HepG2 (cell line): ENCODE measurements at places on chromosomes 4 and X. TPM values are rescaled to one million over a fixed set of nuclear protein-coding genes. Genes with fewer than 3 reads are reported as not detected.
A peak's percentile ranks its signal among the peaks of the same experiment; 100 is the strongest.

- no peak overlapping the region for H3K4me3 ChIP-seq
- H3K36me3 ChIP-seq = peaks cover 48% of the 10 kb centered on the region; the same call in 2 of the 3 replicates
- H3K27ac ChIP-seq = no peak overlapping the region
These were observed 5.3 kb downstream of the HCFC1 start for GRCh38 chrX:153966283-153966688.

- H3K27ac ChIP-seq = peak within 1 kb of the TSS; percentile 99
- peaks cover 3% of the 10 kb centered on the region; the same call in 1 of the 2 replicates for H3K27me3 ChIP-seq
- peak within 1 kb of the TSS; percentile 77 for H3K4me3 ChIP-seq
- peak; percentile 95 for DNase-seq
- peaks cover 15% of the 10 kb centered on the region; the same call in 2 of the 3 replicates for H3K36me3 ChIP-seq
These were observed at the start of gene SLC26A1 for GRCh38 chr4:993111-994029. SLC26A1 (minus strand) TSS chr4:993404; CDS start chr4:991703, 1,701 bp downstream.

GRCh38 chr4:24920008-24920407 lies 7.2 kb upstream of the CCDC149 start:
- no peak for DNase-seq
- H3K36me3 ChIP-seq = no peaks in the 10 kb centered on the region
- no peak overlapping the region for H3K27ac ChIP-seq
- no peak overlapping the region for H3K4me3 ChIP-seq

- no peak for DNase-seq
- no peaks in the 10 kb centered on the region for H3K36me3 ChIP-seq
- H3K4me1 ChIP-seq = no peaks in the 10 kb centered on the region
- no peak overlapping the region for H3K4me3 ChIP-seq
- no peak overlapping the region for H3K27ac ChIP-seq
These were observed 493.5 kb downstream of the IL15 start for GRCh38 chr4:142129931-142130330.

- H3K4me1 ChIP-seq = peaks cover 16% of the 10 kb centered on the region; the same call in 1 of the 2 replicates
- H3K27ac ChIP-seq = no peak overlapping the region
- H3K36me3 ChIP-seq = no peaks in the 10 kb centered on the region
- H3K27me3 ChIP-seq = no peaks in the 10 kb centered on the region
These were observed 565.7 kb downstream of the PPARGC1A start for GRCh38 chr4:23324021-23324690.

DNA sequence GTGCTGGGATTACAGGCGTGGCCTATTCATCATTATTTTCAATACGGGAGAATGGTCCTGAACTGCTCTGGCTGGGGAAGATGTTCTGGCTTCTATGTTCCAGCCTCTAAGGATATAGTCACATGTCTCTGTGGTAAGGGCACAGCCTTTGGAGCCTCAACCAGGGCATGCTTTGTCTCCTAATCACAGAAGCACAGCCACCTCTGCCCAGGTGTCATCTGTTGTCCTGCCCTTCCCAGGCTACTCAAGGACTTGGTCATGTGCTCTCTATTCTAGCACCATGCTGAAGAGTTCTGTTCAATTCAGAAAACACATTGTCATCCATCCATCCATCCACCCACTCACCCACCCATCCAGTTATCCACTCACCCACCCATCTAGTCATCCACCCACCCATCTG lies 29.5 kb downstream of the ASMTL start:
- H3K4me1 ChIP-seq = peaks cover 12% of the 10 kb centered on the region
- no peak overlapping the region for H3K4me3 ChIP-seq
- DNase-seq = no peak
- H3K36me3 ChIP-seq = peaks cover 4% of the 10 kb centered on the region; the same call in 1 of the 3 replicates

DNA sequence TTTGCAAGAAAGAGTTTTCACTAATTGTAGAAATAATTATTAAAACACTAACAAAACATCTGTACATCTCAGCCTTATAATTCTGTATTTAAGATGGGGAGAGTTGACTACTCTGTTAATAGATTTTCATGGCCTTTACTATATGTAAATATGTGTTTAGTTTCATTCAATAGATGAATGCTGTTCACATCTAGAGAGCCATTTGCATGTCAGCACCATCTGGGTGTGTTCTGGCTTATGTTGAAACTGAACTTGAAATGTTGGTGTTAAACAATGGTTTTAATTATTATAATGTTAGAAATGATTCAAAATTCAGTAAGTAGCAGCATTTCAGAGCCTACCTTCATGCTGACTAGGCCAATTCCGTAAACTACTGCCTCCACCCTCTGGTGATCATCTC lies 102.5 kb upstream of the ADAD1 start:
- peaks cover 12% of the 10 kb centered on the region for H3K4me1 ChIP-seq
- DNase-seq = no peak
- H3K36me3 ChIP-seq = no peaks in the 10 kb centered on the region
- H3K4me3 ChIP-seq = no peak overlapping the region
- no peak overlapping the region for H3K27ac ChIP-seq

- no peak for DNase-seq
- H3K4me1 ChIP-seq = no peaks in the 10 kb centered on the region
- no peak overlapping the region for H3K4me3 ChIP-seq
- no peaks in the 10 kb centered on the region for H3K36me3 ChIP-seq
These were observed 638.6 kb downstream of the BCOR start for GRCh38 chrX:39459204-39459603.

DNA sequence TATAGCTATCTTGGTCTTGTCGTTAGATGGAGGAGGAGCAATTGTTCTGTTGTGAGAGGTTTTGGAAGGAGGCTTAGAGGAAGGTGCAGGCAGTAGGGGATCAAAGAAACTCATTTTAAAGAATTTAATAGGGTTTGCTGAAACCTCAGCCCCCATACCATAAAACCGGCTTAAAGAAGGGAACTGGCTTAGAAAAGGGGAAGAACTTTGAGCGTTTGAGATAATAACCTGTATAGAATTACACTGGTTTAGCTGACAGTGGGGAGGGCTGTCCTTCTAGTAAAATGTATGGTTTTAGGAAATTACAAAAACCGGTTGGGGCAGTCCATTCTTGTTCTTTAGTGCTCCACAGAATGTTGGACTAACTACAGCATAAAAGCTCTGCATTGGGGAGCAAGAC lies 128.1 kb downstream of the KDM6A start:
- DNase-seq = no peak
- H3K27me3 ChIP-seq = no peaks in the 10 kb centered on the region
- no peak overlapping the region for H3K27ac ChIP-seq

DNA sequence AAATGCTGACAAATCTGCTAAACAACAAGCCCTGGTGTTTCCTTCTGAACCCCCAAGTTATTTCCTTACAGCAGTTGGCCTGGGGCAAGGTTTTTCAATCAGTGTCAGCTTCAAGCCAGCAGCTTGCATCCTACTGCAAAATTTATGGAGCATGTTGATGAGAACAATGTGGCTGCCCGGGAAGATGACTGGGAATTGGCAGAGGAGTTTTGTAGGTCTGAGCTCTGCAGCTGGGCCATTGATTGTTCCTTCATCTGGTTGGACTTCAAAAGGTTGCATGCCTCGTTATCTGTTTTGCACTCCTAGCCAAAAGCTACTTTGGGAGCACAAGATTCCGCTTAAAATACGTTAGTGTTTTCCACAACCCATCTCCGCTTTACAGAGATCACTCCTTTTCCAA lies 1030.3 kb upstream of the LCORL start:
- no peaks in the 10 kb centered on the region for H3K4me1 ChIP-seq
- H3K27me3 ChIP-seq = no peaks in the 10 kb centered on the region
- no peak overlapping the region for H3K27ac ChIP-seq
- no peaks in the 10 kb centered on the region for H3K36me3 ChIP-seq

GRCh38 chr4:96305030-96305429 lies 465.1 kb downstream of the PDHA2 start:
- H3K4me3 ChIP-seq = no peak overlapping the region
- no peak for DNase-seq
- H3K4me1 ChIP-seq = no peaks in the 10 kb centered on the region
- no peak overlapping the region for H3K27ac ChIP-seq
- H3K36me3 ChIP-seq = no peaks in the 10 kb centered on the region

GRCh38 chr4:38650133-38650532 lies 13.9 kb upstream of the KLF3 start:
- peaks cover 16% of the 10 kb centered on the region; the same call in 1 of the 2 replicates for H3K4me1 ChIP-seq
- DNase-seq = no peak
- no peak overlapping the region for H3K27ac ChIP-seq
- no peaks in the 10 kb centered on the region for H3K27me3 ChIP-seq
- no peak overlapping the region for H3K4me3 ChIP-seq
- H3K36me3 ChIP-seq = no peaks in the 10 kb centered on the region

- no peak overlapping the region for H3K27ac ChIP-seq
- H3K4me3 ChIP-seq = no peak overlapping the region
- no peak for DNase-seq
- H3K27me3 ChIP-seq = no peaks in the 10 kb centered on the region; the same call in 1 of the 2 replicates
These were observed 121.0 kb downstream of the ENPP6 start for GRCh38 chr4:184096561-184097240.

GRCh38 chr4:7649411-7649740 lies 214.6 kb upstream of the PSAPL1 start:
- H3K4me1 ChIP-seq = peaks cover 54% of the 10 kb centered on the region
- no peaks in the 10 kb centered on the region for H3K27me3 ChIP-seq
- H3K27ac ChIP-seq = no peak overlapping the region
- no peak for DNase-seq
- H3K4me3 ChIP-seq = no peak overlapping the region

DNA sequence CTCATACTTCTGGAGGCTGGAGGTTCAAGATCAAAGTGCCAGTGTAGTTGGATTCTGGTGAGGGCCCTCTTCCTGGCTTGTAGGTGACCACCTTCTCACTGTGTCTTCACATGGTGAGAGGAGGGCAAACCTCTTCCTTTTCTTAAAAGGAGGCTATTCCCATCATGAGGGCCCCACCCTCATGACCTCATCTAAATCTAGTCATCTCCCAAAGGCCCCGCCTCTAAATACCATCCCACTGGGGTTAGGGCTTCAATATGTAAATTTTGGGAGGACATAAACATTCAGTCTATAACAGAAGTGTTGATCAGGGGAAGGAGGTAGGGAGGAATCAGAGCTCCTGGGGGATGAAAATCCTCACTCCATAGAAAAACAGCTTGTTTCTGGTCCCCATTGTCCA lies 60.8 kb upstream of the DIPK2B start:
- no peak overlapping the region for H3K4me3 ChIP-seq
- H3K4me1 ChIP-seq = no peaks in the 10 kb centered on the region
- no peaks in the 10 kb centered on the region for H3K36me3 ChIP-seq
- no peaks in the 10 kb centered on the region for H3K27me3 ChIP-seq
- DNase-seq = no peak

DNA sequence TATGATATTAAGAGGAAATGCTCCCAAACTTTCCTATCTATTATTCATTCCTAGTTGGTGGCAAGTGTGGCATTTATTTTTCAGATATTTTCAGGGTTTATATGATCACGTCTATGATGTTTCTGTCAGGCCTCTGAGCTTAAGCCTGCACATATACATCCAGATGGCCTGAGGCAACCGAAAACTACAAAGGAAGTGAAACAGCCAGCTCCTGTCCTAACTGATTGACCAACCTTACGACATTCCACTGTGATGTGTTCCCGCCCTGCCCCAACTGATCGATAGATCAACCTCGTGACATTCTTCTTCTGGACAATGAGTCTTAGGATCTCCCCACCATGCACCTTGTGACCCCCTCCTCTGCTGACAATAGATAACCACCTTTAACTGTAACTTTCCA lies 67.6 kb upstream of the CTSO start:
- DNase-seq = no peak
- no peak overlapping the region for H3K4me3 ChIP-seq
- H3K36me3 ChIP-seq = no peaks in the 10 kb centered on the region
- H3K27me3 ChIP-seq = no peaks in the 10 kb centered on the region; the same call in 1 of the 2 replicates
- H3K27ac ChIP-seq = no peak overlapping the region

DNA sequence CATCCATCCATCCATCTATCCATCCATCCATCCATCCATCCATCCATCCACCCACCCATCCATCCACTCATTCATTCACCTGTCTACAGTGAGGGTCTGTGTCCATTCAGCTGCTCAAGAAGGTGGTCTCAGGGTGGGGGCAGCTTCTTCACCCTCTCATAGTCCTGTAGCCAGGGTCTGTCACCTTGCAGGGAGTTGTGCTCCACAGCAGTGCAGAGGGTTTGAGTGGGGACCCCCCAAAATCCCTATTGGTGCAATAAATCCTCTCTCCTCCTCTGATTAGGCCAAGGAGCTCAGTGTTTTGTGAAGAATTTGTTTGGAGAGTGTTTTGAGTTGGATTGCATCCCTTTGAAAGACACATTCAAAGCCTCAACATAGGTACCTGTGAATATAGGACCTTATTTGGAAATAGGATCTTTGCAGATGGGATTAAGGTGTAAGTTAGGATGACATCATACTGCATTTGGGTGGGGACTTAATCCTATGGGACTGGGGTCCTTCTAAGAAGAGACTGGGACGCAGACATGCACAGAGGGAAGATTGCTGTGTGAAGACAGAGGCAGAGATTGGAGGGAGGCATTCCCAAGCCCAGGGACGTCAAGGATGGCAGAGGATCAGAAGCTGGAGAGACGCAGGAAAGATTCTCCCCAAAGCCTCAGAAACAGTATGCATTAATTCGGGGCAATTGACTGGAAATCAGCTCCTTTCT lies 12.0 kb downstream of the P2RY8 start:
- peaks cover 5% of the 10 kb centered on the region; the same call in 1 of the 2 replicates for H3K4me1 ChIP-seq
- H3K27ac ChIP-seq = no peak overlapping the region
- no peak for DNase-seq

DNA sequence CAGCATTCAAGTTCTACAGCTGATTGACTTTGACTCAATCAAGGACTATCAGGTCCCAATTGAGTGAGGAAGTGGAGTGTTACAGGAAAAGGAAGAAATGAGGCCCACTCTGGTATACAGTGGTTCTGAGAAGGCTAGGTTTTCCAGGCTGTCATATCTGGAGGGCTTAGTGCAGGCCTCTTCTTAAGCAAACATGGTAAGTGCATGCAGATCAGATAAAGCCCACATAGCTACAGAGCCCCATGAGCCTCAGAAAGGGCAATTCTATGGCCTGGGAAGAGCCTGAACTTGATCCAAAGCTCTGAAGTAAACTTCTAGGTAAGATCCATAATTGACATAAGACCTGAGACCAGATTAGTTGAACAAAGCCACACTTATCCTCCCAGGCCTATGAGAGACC lies 29.0 kb upstream of the MAOA start:
- peak; percentile 56 for DNase-seq
- H3K27ac ChIP-seq = peak overlapping the region; percentile 18
- no peak overlapping the region for H3K4me3 ChIP-seq
- H3K27me3 ChIP-seq = no peaks in the 10 kb centered on the region

P2RY8 gene
- polyA plus RNA-seq = 1.3 and 3.1 TPM in 2 replicates

HPSE gene
- not detected in 2 replicates for polyA plus RNA-seq

MAGEB2 gene
- polyA plus RNA-seq = not detected in 2 replicates

NEIL3 gene
- polyA plus RNA-seq = 1.9 and 3.5 TPM in 2 replicates

DMRTC1 gene
- polyA plus RNA-seq = not detected in 2 replicates

STPG2 gene
- not detected in 2 replicates for polyA plus RNA-seq

NXF2 gene
- polyA plus RNA-seq = not detected in 2 replicates

PDGFRA gene
- 0.03 TPM in 1 of 2 replicates, not detected in the other for polyA plus RNA-seq

UBE2A gene
- 24.8 and 30.5 TPM in 2 replicates for polyA plus RNA-seq

LRRC66 gene
- polyA plus RNA-seq = 0.03 TPM in 1 of 2 replicates, not detected in the other
